Cortex of kidney (tissue), 1 donor: ENCODE measurements at places on chromosomes 12 and 14.

DNA sequence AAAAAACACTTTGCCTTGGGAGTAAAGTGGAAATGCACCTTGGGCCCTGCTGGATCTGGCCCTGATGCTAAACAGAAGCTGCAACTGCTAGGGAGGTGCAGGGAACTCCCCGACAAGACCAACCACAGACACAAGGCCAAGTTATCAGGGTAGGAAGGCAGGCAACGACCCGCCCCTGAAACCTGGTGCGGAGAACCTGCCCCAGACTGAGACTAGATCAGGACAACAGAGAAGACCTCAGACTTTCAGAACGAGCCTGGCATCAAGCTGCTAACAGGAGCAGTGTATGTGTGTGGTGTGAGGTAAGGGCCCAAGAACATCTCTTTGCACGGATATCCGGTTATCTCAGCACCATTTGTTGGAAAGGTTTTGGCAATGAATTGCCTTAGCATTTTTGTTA is 233.7 kb upstream of the RTL1 start:
- DNase-seq = no peak

GRCh38 chr14:95597784-95598211 is 62.9 kb downstream of the GLRX5 start:
- no peak for DNase-seq

GRCh38 chr14:54737132-54737711 is 165.4 kb downstream of the GCH1 start:
- no peak for DNase-seq

DNA sequence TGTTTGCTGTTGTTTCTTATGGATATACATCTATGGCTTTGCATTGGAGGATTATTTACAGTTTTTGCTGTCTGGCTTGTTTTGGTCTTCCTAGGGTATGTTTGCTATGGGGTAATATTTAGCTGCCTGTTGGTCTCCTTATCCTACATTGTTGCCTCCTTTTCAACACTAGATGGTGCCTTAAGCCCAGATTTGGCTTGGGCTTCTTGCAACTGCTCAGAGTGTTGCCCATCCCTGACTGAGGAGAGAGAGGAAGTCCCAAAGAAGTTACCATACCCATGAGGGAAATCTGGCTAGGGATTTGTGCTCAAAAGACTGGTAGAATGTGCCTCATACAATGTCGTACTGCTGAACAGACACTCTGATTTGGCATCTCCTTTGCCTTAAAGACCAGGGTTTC is 94.6 kb upstream of the MUCL1 start:
- no peak for DNase-seq
